ENCODE measurements at places on chromosomes 6 and 20.

DNA sequence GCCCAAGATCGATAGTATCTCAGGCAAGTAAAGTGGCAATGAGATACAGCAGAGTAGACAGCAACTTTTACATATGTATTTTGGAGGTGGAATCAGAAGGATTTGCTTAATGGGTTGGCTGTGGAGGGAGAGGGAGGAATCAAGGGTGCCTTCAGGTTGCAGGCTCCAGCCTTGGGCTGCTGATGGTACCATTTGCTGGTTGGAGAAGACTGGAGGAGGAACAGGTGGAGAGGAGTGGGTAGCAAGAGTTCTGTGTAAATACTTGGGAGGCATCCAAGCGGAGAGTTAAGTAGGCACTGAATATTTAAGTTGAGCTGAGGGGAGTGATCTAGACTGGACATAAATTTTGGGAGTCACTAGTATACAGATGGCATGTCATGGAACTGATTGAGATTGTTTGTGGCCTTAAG, 5.2 kb downstream of the BICRAL start:
- DNase-seq, result no peak

GRCh38 chr6:16058201-16058928, 70.5 kb upstream of the MYLIP start:
- DNase-seq, result no peak

DNA sequence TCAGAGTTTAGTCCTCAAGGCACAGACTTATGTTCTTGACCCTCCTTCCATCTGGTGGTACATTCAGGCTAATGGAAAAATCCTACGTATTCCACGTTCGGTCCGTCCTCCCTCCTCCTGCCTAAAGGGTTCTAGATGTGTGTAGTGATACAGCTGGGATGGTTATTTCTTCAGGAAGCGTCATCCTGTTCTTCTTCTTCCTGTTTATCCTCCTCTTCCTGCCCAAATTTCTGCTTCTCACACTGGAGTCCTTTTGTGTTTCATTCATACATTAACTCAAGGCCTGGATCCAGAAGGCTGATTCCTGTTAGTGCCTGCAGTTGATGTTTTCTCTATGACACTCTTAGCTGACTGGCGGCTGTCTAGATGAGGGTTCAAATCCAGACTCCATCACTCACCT, 16.8 kb upstream of the UNC93A start:
- DNase-seq, result no peak

GRCh38 chr6:148453906-148454305, 111.3 kb downstream of the SASH1 start:
- no peak for DNase-seq

DNA sequence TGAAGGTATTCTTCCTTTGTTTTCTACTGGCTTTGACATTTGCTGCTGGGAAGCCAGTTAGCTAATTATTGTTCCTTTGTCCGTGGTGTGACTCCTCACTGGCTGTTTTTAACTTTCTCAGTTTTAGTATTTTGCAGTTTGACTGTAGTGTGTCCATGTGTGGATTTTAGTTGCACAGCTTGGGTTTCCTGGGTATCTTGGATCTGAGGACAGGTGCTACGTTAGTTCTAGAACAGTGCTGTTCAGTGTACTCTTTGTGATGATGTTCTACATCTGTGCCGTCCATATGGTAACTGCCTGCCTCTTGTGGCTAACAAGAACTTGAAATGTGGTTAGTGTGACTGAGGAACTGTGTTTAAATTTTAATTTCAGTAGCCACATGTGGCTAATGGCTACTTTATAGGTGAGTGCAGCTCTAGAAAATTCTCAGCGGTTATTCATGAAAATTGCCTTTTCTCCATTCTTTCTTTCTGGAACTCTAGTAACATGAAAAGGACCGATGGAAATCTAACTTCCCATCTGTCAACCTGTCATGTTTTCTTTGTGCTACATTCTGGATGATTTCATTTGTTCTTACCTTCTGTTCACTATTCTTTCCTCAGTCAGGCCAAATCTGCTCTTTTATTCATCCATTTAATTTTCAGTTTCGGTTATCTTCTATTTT, 7.4 kb downstream of the SNX9 start:
- DNase-seq, result no peak

DNA sequence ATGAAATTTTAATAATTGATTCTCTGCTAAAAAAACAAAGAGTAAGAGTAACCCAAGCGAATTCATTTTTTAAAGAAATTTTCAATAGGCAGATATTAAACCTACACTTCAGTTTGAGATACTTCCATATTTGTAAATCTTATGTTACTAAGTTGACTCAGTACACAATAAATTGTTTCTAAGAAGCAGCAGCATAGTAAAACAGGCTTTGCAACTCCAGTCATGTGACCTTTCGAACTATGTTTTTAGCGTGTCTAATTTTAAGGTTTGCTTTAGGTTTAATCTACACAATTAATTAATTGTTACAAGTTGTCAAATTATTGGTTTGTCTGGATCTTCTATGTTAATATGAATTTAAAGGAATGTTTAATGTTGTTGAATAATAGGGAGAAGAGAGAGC, 708.9 kb upstream of the CITED2 start:
- DNase-seq, result no peak
